ENCODE measurements at places on chromosomes 3 and 15. TPM values are rescaled to one million over a fixed set of nuclear protein-coding genes. Genes with fewer than 3 reads are reported as not detected.
A peak's percentile ranks its signal among the peaks of the same experiment; 100 is the strongest.

Gene RBP2
- total RNA-seq: not detected

Gene OR4M2
- not detected for total RNA-seq

Gene GUCA1C
- not detected for total RNA-seq

- no peak overlapping the region for H3K27ac ChIP-seq
- no peaks in the 10 kb centered on the region for H3K27me3 ChIP-seq
- peaks cover 74% of the 10 kb centered on the region for H3K4me1 ChIP-seq
- H3K36me3 ChIP-seq: peaks cover 2% of the 10 kb centered on the region
- DNase-seq: no peak
Observed at GRCh38 chr15:74396146-74396438, 28.6 kb upstream of the CYP11A1 start.

Gene CCNDBP1
- 78.4 TPM for total RNA-seq

DNA sequence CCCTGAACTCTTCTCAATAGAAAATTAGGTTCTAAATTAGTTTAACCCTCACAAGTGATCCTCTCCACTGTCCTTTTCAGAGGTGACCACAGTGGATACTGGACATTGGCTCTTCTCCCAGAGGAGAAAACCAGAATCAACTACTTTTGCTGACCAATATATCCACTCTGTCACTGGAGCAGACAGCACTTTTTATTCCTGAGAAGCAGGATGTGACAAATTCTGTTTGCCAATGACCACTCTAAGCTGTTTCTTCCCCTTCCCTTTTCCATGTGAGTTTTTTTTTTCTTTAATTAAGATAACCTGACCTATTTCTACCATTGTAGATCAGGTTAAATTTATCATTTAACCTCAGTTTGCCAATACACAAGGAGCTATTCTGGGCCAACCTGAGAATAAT lies 79.7 kb upstream of the ZNF280D start:
- H3K27me3 ChIP-seq: no peaks in the 10 kb centered on the region
- no peak overlapping the region for H3K27ac ChIP-seq
- DNase-seq: no peak

DNA sequence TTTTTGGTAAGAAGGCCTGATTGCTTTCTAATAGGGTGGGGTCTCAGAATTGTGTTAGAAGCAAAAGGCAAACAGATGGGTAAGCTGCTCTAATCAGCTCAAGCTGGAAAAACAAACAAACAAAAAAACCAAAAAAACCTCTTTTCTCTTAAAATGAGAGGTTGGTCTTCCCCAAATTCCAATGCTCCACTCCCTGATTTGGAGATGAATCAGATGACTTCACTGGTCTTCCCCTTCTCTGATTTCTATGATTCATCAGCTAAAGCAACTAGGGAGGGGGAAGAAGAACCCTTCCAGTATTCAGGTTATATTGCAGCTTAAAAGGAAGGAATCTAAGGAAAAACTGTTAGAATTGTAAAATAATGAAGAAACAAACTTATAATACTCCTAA lies 9.6 kb upstream of the ANXA2 start:
- H3K4me3 ChIP-seq: no peak overlapping the region
- no peak overlapping the region for H3K27ac ChIP-seq
- no peak for DNase-seq
- peaks cover 7% of the 10 kb centered on the region for H3K36me3 ChIP-seq
- H3K4me1 ChIP-seq: peaks cover 21% of the 10 kb centered on the region

DNA sequence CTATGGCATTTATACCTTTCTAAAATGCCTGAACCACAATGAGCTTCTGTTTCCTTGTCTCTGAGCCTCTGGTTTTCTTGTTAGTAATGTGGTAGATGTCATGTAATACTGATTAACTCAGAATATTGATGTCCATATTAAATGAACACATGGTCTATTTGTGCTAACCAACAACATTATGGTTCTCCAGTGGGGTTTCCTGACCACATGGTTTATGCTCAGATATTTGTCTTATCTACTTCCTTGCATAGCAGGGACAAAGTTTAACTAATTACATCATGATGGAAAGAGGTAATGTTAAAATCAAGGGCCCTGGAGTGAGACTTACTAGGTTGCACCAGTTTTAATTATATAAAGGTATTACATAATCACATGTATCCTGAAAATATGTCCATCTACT lies 62.6 kb upstream of the SCN10A start:
- no peak overlapping the region for H3K27ac ChIP-seq
- peaks cover 5% of the 10 kb centered on the region for H3K27me3 ChIP-seq
- DNase-seq: no peak
- no peaks in the 10 kb centered on the region for H3K4me1 ChIP-seq
- H3K36me3 ChIP-seq: no peaks in the 10 kb centered on the region
- H3K4me3 ChIP-seq: no peak overlapping the region

DNA sequence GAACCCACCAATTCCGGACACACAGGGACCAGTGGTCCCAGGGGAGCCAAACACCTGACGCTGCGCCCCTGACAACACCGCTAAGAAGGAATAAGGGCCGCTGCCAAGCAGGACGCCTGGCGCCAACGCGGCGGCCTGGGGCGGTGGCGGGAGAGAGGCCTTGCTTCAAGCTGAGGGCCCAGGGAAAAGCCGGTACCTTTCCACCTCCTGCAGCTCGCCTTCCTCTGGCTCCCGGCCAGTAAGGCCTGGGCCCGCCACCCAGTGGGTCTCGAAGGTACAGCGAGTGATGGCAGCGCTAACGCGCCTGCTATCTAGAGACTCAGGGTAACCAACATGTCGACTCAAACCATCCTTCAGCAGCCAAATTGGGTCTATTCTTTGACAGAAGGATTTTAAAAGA lies 1074.1 kb downstream of the SI start:
- no peak overlapping the region for H3K4me3 ChIP-seq
- H3K4me1 ChIP-seq: no peaks in the 10 kb centered on the region
- H3K27me3 ChIP-seq: no peaks in the 10 kb centered on the region

DNA sequence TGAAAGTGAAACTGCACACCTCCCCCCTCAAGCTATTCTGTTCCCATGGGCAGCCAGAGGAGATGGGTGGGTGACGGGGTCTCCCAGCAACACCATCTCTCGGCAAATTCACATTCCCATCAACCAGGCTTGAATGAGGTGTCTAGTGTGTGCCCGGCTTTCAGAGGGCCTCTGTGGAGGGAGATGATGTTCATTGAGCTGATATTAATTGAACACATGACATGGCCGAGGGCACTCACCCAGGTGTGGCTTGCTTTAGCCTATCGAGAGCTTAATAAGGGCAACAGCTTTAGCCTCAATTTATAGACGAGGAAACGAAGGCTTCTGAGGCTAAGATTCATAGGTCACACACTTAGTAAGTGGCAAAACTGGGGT lies 288.0 kb downstream of the UACA start:
- H3K4me1 ChIP-seq: peaks cover 37% of the 10 kb centered on the region
- H3K27me3 ChIP-seq: peaks cover 74% of the 10 kb centered on the region
- H3K4me3 ChIP-seq: no peak overlapping the region
- H3K36me3 ChIP-seq: peaks cover 3% of the 10 kb centered on the region

DNA sequence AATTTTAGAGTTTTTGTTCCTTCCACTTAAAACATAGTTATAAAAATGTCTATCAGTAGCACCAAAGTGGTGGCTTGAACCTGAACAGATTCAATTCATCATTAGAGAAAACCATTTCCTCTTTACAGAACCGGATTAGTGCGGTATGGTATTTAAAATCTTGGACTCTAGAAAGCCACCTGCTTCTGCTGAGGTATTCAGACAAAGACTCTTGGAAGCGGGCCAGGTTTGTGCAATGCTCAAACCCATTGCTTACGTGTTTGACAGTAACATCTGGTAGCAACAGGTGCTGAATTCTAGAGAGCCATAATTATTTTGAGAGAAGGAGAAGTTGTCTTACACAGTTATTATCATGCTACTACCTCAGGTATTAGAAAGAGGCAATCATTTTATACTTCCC lies 290.5 kb downstream of the NAALADL2 start:
- no peak overlapping the region for H3K27ac ChIP-seq
- DNase-seq: no peak
- H3K4me1 ChIP-seq: no peaks in the 10 kb centered on the region
- H3K4me3 ChIP-seq: no peak overlapping the region

Gene GHRL
- 0.77 TPM for total RNA-seq

Gene RMDN3
- total RNA-seq: 30.9 TPM

DNA sequence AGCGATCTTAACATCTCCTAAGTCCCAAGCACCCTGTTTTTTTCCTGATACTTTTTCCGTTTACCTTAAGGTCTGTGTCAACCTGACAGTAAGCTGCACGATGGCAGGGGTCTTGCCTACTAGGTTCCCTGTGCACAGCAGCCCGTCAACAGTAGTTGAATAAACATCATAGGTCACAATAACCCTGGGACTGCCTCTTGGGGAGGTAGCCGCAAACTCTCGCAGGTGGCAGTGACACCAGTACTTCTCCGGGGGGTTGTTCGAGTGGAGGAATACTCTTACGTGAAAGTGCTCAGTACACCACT lies 365 bp upstream of the PDCD6IP start:
- H3K36me3 ChIP-seq: peaks cover 15% of the 10 kb centered on the region
- H3K4me1 ChIP-seq: peaks cover 50% of the 10 kb centered on the region
- peaks cover 4% of the 10 kb centered on the region for H3K27me3 ChIP-seq
- H3K4me3 ChIP-seq: peak overlapping the region; percentile 94
- peak overlapping the region; percentile 96 for H3K27ac ChIP-seq

GRCh38 chr3:12131351-12132090 lies 27.2 kb downstream of the TIMP4 start:
- peaks cover 61% of the 10 kb centered on the region for H3K27me3 ChIP-seq
- no peak overlapping the region for H3K27ac ChIP-seq
- no peaks in the 10 kb centered on the region for H3K36me3 ChIP-seq

GRCh38 chr3:20141851-20142250 lies 44.2 kb downstream of the SGO1 start:
- DNase-seq: no peak
- H3K36me3 ChIP-seq: peaks cover 64% of the 10 kb centered on the region
- H3K27ac ChIP-seq: no peak overlapping the region

Gene GABRG3
- not detected for total RNA-seq

DNA sequence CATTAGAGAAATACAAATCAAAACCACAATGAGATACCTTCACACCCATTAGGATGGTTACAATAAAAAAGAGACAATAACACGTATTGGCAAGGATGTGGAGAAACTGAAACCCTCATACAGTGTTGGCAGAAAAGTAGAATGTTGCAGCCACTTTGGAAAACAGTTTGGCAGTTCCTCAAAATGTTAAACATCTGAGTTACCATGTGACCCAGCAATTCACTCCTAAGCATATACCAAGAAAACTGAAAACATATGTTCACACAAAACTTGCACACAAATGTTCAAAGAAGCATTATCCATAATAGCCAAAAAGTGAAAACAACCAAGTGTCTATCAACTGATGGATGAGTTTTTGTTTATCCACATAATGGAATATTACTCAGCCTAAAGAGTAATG lies 166.9 kb upstream of the FAM3D start:
- H3K27ac ChIP-seq: no peak overlapping the region
- DNase-seq: no peak
- no peak overlapping the region for H3K4me3 ChIP-seq
- H3K36me3 ChIP-seq: no peaks in the 10 kb centered on the region

DNA sequence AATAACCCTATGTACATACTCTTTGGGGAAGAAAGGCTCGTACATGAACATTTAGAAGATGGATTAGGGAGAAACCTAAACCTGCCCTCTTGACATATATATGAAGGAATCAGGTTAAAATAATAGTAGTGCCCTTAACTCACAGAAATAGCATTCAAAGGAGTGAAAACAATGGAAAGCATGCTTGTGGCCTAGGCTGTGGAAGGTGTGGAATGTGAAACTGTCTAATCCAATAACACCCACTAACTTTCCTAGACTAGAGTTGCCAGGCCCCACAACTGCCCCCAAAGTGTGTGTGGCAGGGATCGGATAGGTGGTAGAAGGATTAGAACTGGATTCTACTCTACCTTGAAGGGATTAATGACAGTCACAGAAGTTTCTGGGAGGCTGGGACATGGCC lies 317.4 kb upstream of the LRRFIP2 start:
- no peak overlapping the region for H3K4me3 ChIP-seq
- H3K27me3 ChIP-seq: peaks cover 16% of the 10 kb centered on the region
- no peaks in the 10 kb centered on the region for H3K36me3 ChIP-seq
- H3K27ac ChIP-seq: no peak overlapping the region

DNA sequence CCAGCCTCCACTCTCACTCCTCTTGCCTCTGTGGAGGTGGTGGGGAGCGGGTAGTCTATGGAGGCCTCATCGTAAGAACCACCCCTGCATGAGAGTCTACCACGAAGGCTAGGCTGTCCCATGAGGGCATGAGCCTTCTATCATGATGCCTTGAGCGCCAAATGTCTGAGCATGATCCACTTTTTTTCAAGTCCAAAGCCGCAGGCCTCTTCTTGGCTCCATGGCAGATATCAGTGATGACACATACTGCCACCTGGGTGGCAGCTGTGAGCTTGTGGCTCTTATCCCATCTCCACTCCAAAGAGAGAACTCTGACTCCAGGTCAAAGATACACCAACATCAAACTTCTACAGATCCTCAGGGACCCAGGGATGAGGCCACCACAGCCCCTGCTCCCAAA lies 13.5 kb downstream of the POC1A start:
- H3K4me3 ChIP-seq: no peak overlapping the region
- no peak for DNase-seq
- peaks cover 11% of the 10 kb centered on the region for H3K4me1 ChIP-seq
- H3K27ac ChIP-seq: no peak overlapping the region
- no peaks in the 10 kb centered on the region for H3K27me3 ChIP-seq

Gene MESP2
- total RNA-seq: not detected

DNA sequence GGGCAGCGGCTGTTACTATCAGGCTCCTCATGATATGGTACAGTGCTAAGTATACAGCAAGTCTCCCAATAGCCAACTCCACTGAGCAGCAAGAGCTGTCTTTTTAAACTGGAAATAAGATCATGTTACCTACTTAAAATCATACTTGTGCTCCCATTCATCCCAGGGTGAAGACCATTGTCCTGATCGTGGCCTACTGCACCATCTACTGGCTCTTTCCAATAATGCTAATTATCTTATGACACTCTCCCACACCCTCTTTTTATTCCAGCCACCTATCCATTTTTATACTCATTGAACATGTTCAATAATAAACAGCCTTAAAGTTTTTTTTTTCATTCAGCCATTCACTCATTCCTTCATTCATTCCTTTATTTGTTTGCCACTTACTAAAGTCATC lies 117.7 kb downstream of the GBE1 start:
- no peak overlapping the region for H3K27ac ChIP-seq
- no peak for DNase-seq
- no peak overlapping the region for H3K4me3 ChIP-seq
- peaks cover 3% of the 10 kb centered on the region for H3K36me3 ChIP-seq
- no peaks in the 10 kb centered on the region for H3K27me3 ChIP-seq
- H3K4me1 ChIP-seq: no peaks in the 10 kb centered on the region

GRCh38 chr3:61605589-61606175 lies 44.3 kb downstream of the PTPRG start:
- H3K27ac ChIP-seq: no peak overlapping the region
- H3K4me1 ChIP-seq: no peaks in the 10 kb centered on the region
- no peaks in the 10 kb centered on the region for H3K27me3 ChIP-seq
- DNase-seq: no peak
- no peaks in the 10 kb centered on the region for H3K36me3 ChIP-seq

GRCh38 chr3:78794431-78794830 lies 973.4 kb downstream of the ROBO1 start:
- H3K27ac ChIP-seq: no peak overlapping the region
- H3K27me3 ChIP-seq: no peaks in the 10 kb centered on the region
- no peaks in the 10 kb centered on the region for H3K4me1 ChIP-seq
- H3K36me3 ChIP-seq: no peaks in the 10 kb centered on the region
- DNase-seq: no peak

Measured in activated CD8-positive, alpha-beta memory T cell treated with anti-CD3 and anti-CD28 coated beads, Interleukin-2, amount 10 ng/mL, durations not matched to agents 7 days and 5 days (primary cell).